ENCODE measurements at places on chromosomes 4 and X. TPM values are rescaled to one million over a fixed set of nuclear protein-coding genes. Genes with fewer than 3 reads are reported as not detected.

DNA sequence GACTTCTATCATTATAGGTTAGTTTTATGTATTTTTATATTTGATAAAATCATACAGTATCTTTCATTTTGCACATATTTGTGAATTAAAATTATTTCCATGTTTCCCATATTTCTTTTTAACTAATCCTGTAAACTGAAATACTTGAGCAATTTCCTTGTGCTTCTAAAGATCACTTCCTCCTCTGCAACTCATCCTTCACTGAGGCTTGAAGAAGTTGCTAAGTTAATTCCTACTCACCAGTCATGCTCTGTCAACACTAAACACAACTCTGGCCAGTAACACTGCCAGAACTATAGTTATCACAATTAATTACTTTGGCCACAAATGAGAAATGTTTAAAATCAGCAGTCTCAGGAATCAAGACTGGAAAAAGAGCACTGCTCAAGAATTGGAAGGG is 6.7 kb downstream of the SPATA4 start:
- DNase-seq = no peak

- DNase-seq = no peak
These were observed 46.3 kb upstream of the AFAP1 start for GRCh38 chr4:7985891-7986441.

GRCh38 chr4:40185830-40186664 is 10.8 kb upstream of the RHOH start:
- no peak for DNase-seq

GRCh38 chrX:71241301-71241700 is 12.6 kb downstream of the ZMYM3 start:
- DNase-seq = no peak

GRCh38 chrX:43446752-43447151 is 209.3 kb upstream of the MAOA start:
- DNase-seq = no peak

DNA sequence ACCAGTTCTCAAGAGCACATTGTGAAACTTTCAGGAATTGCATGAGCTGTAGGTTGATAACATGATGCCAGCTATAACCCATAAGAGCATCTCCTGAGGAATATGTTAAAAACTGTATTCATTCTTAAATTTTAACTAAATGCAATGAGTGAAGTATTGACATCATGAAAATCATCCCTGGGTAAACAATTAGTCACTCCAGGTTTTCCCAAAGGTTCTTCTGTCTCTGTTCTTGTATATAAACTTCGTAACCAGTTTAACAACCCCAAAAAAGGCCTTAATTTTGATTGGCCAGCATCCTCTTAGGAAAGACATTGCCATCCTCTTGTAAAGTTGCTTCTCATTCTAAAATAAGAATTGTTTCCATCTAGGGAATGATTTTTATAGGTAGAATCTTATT is 80.4 kb downstream of the TET2 start:
- DNase-seq = no peak

DNA sequence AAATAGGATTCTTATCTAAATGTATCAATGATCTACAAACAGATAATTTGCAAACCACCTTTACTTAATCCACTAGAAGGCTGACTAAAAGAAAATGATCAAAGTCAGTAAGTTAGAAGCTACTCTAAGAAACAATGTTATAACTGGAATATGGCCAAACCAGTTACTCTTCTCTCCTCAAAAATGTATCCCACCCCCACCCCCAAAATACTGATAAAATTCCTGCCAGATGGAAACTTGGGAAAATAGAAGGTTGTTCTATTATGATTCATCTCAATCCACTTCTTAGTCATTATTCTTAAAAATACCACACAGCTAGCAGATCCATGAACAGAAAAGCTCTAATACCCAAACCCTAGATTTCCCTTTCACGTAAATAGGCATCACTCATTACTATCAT is 206.4 kb downstream of the KLHL13 start:
- no peak for DNase-seq

GRCh38 chrX:113868177-113868576 is 715.7 kb upstream of the HTR2C start:
- DNase-seq = no peak

- DNase-seq = no peak
These were observed 15.3 kb downstream of the TMEM131L start for GRCh38 chr4:153481478-153481877.

The TEX13C gene
- not detected for total RNA-seq

The MAGEE2 gene
- total RNA-seq = not detected

The OPRPN gene
- not detected for total RNA-seq

The SHROOM2 gene
- 1.1 TPM for total RNA-seq

The C1QTNF7 gene
- total RNA-seq = 3.1 TPM

The KCNE5 gene
- not detected for total RNA-seq

Measured in left ventricle myocardium superior (tissue), 1 donor.